Amniotic epithelial cell (primary cell): ENCODE measurements at places on chromosomes 6 and 20.

GRCh38 chr6:165962366-165962765, 205.3 kb downstream of the TBXT start:
- DNase-seq: peak; percentile 55

GRCh38 chr6:42226161-42226611, 8.5 kb upstream of the MRPS10 start:
- DNase-seq: peak; percentile 41

GRCh38 chr6:76706631-76707030, 634.2 kb upstream of the IMPG1 start:
- DNase-seq: no peak

DNA sequence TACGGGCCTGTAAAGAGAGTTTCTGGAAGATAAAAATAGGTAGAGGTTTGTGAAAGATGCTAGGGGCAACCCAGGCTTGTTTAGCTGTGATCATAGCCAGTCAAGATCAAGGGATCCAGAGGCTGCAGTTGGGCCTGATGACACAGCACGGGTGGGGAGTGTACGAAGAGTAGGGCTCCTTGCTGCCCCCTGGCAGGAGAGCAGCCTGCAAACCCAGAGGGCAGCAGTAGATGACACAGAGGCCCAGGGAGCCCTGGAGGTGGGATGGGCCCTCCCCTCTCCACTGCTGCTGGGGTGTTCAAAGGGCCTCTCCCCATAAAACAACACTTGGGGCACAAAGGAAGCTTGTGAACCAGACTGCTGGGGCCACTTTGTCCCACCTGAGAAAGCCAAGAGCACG, 47.2 kb downstream of the VEGFA start:
- peak; percentile 43 for DNase-seq

GRCh38 chr20:14913896-14914620, 576.6 kb upstream of the FLRT3 start:
- DNase-seq: no peak

DNA sequence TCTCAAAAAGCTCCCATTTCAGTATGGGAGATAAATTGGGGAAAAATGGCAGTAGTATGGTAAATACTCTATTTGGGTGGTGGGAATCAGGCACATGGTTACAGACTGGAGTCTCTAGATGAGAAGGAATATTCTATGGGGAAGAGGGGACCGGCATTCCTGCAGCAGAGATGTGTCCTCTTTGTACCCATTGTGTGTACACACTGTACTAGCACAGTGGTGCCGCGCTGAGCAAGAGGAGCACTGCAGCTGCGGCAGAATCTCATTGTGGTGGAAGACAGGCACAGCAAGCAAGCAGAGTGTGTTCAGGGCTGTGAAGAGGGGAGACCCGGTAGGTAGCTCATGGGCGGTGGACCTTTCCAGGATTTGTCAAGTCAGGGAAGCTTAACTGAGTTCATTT, 13.0 kb downstream of the AFDN start:
- DNase-seq: no peak

GRCh38 chr6:3317741-3318211, 59.0 kb downstream of the PSMG4 start:
- DNase-seq: no peak

GRCh38 chr20:675453-676314, at the start of gene SCRT2:
Gene SCRT2 (minus strand): TSS chr20:675802. CDS start chr20:675601, 201 bp downstream.
- DNase-seq: peak; percentile 60

DNA sequence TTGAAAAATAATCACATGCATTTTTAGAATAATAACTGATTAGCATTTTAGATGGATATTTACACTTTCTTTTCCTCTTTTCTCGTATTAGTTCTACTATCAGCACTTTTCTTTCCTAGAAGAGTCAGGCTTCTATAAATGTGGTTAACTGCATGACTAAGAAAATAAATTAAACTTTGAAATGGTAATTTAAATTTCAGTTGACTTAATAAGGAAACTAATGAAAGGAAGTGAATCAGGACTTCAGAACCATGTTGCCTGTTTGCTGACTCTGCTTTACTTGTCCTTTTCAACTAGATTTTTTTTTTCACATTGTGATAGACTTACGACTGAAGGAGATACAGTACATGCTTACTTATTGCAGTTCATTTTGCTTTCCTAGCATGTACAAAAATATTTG, 1258.2 kb upstream of the EYS start:
- DNase-seq: no peak

DNA sequence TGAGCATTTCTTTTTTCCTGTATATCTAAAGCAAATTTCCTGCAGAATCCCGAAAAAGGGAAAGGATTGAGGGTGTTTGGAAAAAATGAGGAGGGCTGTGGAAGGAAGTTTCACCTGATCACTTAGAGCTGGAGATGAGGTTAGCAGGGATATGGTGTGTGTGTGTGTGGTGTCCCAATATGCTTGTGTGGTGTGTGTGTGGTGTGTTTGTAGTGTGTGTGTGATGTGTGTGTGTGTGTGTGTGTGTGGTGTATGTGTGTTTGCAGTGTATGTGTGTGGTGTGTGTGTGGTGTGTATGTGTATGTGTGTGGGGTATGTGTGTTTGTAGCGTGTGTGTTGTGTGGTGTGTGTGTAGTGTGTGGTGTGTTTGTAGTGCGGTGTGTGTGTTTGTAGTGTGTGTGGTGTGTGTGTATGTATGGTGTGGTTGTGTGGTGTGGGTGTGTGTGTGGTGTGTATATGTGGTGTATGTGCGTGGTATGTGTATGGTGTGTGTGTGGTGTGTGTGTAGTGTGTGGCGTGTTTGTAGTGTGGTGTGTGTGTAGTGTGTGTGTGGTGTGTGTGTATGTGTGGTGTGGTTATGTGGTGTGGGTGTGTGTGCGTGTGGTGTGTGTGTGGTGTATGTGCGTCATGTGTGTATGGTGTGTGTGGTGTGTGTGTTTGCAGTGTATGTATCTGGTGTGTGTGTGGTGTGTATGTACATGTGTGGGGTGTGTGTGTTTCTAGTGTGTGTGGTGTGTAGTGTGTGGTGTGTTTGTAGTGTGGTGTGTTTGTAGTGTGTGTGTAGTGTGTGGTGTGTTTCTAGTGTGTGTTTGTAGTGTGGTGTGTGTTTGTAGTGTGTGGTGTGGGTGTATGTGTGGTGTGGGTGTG, 67.6 kb downstream of the GCNT2 start:
- DNase-seq: no peak

DNA sequence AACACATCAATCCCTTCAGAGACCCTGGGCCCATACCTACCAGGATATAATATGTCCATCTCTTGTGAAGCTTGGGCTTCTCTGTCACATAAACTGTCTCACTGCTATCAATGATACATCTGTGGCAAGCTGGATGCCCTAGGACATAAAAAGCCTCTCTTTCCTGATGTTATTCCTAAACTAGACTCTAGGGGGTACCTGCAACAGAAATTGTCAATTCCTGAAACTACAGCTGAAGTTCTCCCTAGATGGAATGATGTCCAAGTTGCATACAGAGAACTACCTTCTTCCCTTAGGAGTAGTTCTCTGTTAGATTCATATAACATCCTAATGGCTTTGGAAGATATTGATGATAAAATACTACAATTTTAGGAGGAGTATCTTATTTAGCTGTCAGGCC, 35.8 kb downstream of the TBX18 start:
- DNase-seq: peak; percentile 41

DNA sequence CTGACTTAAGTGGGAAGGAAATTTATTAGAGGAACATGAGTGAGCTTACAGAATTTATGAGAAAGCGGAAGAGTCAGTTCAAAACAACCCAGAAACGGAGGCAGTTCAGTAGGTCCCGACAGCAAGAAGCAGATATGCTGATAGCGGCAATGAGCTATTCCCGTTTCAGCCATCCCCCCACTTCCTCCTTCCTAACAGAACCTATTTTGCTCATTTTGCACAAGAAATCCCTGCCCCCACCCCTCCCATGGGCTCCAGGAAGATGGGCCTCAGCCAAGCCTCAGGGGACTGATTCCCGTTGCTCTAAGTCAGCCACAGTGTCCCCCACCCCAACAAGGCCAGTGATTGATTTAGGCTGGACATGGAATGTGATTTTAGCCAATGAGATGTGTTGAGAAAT, 157.5 kb downstream of the CEBPB start:
- DNase-seq: peak; percentile 31

DNA sequence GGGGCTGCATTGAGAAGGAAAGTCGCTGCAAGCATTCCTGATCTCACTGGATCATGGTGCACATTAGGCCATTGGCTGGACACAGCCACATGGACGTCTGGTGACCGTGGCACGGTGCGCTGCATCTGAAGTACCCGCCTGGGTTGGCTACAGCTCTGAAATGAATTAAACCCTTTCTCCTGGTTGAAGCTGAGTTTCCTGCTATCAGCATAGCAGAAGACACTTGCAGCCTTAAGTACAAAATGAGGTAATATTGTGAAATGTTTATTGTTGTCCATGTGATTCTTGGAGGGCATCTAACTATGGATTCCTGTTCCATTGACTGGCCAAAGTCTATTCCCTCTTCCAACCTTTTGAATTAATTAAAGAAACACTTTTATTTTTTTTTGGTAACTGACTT, 89.8 kb upstream of the ADTRP start:
- DNase-seq: peak; percentile 7

- no peak for DNase-seq
These were observed 1.3 kb upstream of the REPS1 start for GRCh38 chr6:138989098-138989983.

GRCh38 chr6:91127752-91128151, 540.9 kb upstream of the MAP3K7 start:
- no peak for DNase-seq

GRCh38 chr6:98092331-98092730, 742.0 kb upstream of the POU3F2 start:
- no peak for DNase-seq

DNA sequence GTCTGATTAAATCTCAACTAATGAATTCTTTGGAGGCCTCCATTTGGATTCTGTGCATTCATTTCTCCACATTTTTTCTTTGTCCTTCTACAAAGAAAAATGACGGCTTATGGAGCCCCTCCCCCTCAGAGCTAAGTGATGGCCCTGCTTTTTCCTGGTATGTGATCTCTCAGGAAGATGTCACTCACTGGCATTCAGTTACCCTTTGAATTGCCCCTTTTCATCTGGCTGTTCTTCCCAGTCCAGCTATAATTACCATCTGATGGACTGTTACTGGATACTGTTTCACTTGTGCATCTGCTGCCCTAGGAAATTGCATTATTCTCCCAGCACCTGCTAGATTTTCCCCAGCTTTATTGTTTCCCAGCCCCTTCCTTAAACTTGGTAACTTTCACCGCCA, 151.9 kb downstream of the CFAP61 start:
- no peak for DNase-seq

DNA sequence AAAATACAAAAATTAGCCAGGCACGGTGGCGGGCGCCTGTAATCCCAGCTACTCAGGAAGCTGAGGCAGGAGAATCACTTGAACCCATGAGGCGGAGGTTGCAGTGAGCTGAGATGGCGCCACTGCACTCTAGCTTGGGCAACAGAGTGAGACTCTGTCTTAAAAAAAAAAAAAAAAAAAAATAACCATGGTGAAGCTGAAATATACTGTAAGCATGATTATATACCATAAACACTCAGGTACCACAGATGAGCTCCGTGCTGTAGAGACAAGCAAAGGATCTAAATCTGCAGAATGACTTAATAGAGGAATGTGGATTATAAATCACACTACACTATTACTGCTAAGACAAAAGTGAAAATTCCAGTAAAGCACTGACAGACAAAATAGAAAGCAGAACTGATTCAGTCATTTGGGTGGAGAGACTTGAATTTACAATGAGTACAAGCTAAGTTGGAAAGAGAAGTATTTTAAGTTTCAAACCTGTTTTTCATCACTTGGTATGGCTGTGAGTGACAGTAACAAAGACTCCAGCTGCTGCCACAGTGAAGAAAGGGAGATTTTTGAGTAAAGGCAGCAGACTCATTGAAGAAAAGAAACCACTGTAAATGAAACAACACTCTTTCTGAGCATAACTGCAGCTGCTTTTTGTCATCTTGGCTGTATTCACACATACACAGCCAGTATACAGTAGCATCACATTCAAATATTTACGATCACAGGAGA, 322.1 kb downstream of the RNGTT start:
- peak; percentile 22 for DNase-seq

DNA sequence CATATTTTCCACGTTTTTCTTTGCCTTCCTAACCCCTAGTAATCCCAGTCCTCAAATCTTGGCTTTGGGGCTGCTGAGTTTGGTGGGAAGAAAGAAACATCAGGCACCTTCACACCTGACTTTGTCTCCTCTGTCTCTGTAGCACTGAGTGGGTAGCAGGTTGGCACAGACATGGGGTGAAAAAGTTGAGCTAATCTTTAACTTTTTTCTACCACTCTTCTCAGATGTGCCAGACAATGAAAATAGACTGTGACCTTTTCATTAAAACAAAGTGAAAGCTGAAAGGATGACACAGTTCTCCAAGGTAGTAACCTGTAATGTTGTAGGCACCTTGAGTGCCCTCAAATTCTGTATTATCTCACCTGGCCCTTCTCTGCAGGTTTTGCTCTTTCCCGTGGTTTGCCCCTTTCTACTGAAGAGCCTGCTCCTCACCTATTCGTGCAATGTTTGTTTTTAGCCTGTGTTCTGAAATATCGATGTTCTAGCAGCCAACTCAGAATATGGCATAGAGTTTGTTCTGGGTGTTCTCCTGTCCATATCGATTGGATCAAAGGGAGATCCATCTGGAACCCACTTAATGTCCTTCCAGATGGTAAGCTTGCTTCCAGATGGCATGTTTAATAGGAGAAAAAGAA, 57.8 kb upstream of the ATXN1 start:
- DNase-seq: no peak

- DNase-seq: no peak
These were observed 11.5 kb downstream of the OR2H2 start for GRCh38 chr6:29596381-29596900.

GRCh38 chr20:44837946-44838345, 27.6 kb upstream of the RIMS4 start:
- DNase-seq: no peak

GRCh38 chr6:16907991-16908390, 146.7 kb upstream of the ATXN1 start:
- no peak for DNase-seq

DNA sequence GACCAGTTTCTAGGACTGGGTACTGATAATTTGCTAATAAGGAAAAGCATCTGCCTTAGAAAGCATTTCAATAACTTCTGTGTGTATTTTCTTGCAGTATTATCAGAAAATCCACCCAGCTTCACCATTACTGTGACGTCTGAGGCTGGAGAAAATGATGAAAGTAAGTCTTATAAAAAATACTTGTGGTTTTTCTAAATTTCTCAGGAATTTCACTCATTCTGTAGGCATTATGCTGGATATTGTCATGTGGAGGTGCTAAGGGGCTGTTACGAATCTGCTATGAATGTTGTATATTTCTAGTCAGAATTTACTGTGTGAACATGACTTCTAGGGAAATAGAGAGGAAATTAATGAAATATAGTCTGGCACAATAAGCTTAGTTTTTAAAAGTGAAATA, 8.9 kb downstream of the RWDD1 start:
- peak; percentile 90 for DNase-seq

GRCh38 chr20:50569864-50570836, 60.0 kb downstream of the PTPN1 start:
- peak; percentile 63 for DNase-seq

- DNase-seq: no peak
These were observed 413.9 kb upstream of the JARID2 start for GRCh38 chr6:14831937-14832336.

GRCh38 chr6:18405477-18406293, 18.5 kb downstream of the RNF144B start:
- peak; percentile 93 for DNase-seq

- no peak for DNase-seq
These were observed 54.8 kb downstream of the PLG start for GRCh38 chr6:160756871-160757270.

GRCh38 chr20:32906200-32906599, 47.5 kb downstream of the EFCAB8 start:
- no peak for DNase-seq

- DNase-seq: no peak
These were observed 691.5 kb upstream of the MAP3K7 start for GRCh38 chr6:91278416-91278815.

GRCh38 chr6:7247179-7247456, 65.9 kb downstream of the SSR1 start:
- DNase-seq: no peak
